ENCODE measurements at places on chromosomes 11 and 22.

DNA sequence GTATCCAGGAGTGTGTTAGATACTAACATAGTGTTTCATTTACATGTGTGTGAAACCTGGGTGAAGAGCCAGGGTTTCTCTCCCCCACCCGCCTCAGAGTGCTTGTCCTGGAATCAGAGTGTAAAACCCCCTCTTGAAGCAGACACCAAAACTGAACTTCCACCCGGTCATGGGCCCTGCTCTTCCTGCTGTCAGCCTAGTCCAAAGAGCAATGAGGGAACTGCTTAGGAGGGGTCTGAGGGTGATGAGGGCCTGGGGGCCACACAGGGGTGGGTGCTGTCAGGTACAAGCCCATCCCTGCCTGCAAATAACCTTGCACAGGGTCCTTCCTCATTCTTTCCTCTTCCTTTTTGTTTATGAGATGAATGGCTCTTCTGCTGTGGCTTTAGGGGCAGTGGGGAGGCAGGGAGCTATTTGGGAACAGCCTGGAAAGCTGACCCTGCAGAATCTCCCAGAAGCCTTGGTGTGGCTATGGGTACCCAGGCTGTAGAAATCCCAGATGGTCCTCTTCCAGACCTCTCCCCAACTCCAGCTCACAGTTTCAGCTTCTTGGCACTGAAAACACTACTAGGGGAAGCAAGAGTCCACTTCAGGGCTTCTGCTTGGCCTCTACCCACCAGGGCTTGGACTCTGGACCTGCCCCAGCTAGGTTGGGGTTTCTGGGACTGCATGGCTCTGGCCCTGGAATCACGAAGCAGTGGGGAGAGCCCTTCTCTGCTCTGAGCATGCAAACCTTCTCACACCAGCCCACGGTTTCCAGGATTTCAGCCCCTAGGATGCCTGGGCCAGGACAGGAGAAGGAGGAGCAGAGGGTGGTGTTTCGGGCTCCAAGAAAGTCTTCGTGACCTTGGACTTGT is 8.5 kb downstream of the BATF2 start:
- no peak for DNase-seq

- no peak for DNase-seq
These were observed 32.4 kb downstream of the GALNT18 start for GRCh38 chr11:11589437-11589836.

GRCh38 chr11:6566704-6567370 is 36.6 kb downstream of the RRP8 start:
- no peak for DNase-seq

DNA sequence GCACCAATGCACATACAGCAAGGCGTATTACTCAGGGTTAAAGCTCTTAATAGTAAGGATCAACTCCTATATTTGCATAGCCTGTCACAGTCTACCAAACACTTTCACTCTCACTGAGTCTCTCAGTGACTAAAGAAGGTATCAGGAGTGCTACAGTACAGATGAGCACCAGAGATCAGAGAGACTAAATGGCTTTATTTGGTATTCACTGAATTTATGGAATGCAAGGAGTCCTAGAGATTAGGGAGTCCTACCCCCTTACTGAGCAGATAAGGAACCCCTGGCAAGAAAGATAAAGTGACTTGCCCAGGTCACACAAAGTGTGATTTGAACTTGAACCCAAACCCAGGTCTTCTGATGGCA is 396.4 kb upstream of the CCDC90B start:
- DNase-seq: no peak

DNA sequence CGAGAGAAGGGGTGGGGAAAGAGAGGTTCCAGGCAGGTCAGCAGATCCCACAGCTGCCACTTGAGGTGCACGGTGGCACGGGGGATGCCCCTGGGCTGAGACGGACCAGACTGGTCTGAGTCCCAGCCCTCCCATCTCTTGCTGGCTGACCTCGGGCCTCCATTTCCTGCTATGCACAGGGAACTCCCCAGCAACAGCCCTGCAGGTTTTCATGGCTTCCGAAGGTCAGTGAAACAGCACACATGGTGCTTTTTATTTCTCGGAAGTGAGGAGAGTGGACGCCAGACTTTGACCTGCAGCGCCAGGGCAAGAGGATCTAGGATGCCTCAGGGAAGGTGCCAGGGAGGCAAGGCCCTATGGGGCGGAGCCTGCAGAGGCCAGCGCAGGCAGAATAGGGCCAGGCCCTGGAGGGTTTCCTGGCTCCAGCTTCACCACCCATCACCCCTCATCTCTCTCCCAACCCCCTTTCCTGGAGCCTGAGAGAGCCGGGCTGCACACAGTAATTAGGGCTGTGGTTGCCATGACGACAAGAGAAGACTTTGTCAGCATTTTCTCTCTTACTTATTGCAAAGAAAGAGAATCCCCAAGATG is 29.5 kb downstream of the SLC22A12 start:
- no peak for DNase-seq

DNA sequence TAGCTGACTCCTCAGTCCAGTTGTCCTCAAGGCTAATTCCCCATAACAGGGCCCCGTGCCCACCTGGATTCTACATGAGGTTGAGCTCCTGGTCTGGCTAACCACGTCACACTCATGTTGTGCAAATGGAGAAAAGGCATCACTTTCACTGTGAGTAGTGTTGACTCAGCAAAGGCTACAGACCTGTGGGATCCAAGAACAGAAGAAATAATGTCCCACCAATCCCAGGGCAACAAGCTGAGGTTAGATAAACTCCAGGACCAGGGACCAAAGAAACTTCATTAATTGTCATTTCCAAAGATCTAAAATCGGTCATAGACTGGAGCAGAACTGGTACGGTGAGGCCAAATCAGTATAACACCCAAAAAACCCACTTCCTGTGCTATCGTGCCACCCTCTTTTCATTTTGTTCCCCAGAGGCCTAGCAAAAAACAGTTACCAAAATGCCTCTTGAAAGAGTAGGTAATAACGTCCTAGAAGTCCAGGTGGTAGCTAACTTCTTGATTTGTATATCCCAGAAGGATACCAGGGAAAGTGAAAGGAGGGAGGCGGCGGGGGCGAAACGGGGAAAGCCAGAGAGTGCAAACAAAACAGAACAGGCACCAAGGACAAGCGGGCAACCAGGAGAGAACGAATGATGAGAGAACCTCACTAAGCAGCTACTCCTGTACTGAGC is 1.4 kb downstream of the PCSK7 start:
- no peak for DNase-seq

- DNase-seq: no peak
These were observed 397 bp downstream of the OR52N2 start for GRCh38 chr11:5809122-5809519.

- DNase-seq: no peak
These were observed 354.4 kb downstream of the SOX6 start for GRCh38 chr11:16001899-16002426.

- no peak for DNase-seq
These were observed 17.9 kb upstream of the ZC3H12C start for GRCh38 chr11:110075105-110075846.

DNA sequence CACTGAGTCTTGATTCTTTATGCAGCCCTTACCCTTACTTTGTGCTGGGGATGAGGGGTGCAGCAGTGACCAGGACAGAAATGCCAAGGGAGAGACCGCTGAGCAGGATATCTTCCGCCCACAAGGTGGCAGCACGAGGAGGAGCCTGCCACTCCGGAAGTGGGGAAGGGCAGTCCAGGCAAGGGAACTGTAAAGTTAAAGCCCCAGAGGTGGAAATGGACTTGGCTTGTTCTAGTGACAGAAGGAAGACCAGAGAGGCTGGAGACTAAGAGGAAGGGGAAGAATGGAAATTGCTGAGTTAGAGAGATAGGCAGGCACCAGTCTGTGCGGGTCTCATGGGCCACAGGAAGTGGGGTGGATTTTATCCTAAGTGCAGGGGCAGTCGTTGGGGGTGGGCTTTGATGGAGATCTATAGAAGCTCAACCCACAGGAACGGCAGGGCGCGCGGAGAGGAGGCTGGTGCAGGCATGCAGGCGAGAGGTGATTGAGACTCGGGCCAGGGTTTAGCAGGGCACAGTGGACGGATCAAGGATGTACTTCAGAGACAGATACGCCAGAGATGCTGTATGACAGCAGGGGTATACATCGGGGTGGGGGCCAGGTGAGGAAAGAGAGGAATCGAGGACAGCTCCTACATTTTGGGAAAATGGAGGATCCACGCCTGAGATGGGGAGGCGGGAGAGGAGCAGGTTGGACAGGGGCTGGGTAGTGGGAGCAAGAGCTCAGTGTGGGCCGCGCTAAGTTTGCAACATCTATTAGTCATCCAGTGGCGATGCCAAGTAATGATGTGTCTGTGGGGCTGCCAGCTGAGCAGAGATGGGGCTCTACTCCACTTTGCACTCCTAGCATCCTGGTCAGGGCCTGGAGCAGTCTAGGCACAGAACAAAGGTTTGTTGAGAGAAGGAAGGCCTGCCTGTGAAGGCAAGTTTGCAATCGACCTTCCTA is 3.3 kb upstream of the GRK2 start:
- DNase-seq: peak; percentile 19

- no peak for DNase-seq
These were observed at the start of gene UPK3A for GRCh38 chr22:45284705-45285262. Gene UPK3A, plus strand, starts transcription at chr22:45284949. Its CDS starts 65 bp downstream, at chr22:45285014.

DNA sequence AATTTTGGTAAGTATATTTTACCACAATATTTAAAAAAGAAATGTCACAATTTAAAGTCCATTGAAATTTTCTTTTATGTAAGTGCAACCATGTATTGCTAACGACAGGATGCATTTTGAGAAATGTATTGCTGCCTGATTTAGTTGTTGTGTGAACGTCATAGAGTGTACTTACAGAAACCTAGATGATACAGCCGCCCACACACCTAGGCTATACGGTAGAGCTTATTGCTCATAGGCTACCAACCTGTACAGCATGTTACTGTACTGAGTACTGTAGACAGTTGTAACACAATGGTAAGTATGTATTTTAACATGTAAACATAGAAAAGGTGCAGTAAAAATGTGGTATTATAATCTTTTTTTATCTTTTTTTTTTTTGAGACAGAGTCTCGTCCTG is 48.1 kb downstream of the CBL start:
- no peak for DNase-seq

GRCh38 chr22:19139974-19140373 is 4.5 kb downstream of the ESS2 start:
- no peak for DNase-seq

DNA sequence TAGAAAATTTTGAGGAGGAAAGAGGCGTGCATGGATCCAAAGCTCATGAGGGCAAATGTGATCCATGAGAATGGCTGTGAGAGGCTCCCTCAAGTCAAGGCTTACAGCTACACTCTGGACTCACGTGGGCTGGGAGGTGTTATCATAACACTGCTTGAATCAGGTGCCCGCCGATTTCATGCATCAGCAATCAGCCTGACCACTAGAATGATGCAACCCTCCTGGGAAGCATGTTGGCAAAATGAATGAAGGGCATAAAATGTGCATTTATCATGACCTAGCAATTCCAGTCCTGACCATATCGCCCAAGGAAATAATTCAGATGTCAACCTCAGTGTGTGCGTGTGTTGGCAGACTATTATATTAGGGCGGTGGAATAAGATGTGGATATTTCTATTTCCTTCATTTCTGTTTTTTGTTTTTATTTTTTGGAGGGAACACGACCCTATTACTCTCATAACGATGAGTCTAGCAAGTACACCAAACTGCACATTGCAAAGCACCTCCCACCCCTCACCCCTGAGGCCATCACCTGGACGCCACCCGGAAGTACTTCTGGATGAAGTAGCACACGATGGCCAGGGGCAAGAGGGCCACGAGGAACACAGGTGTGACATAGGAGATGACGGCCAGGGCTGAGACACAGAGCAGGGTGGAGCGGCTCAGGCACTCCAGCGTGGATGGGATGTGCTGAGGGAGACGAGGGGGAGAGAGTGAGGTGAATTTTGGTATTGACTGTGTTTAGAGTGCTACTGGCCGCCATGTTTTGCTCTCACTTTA is 15.7 kb upstream of the KCNJ11 start:
- no peak for DNase-seq

GRCh38 chr11:127044535-127044934 is 44.0 kb upstream of the KIRREL3 start:
- DNase-seq: no peak

DNA sequence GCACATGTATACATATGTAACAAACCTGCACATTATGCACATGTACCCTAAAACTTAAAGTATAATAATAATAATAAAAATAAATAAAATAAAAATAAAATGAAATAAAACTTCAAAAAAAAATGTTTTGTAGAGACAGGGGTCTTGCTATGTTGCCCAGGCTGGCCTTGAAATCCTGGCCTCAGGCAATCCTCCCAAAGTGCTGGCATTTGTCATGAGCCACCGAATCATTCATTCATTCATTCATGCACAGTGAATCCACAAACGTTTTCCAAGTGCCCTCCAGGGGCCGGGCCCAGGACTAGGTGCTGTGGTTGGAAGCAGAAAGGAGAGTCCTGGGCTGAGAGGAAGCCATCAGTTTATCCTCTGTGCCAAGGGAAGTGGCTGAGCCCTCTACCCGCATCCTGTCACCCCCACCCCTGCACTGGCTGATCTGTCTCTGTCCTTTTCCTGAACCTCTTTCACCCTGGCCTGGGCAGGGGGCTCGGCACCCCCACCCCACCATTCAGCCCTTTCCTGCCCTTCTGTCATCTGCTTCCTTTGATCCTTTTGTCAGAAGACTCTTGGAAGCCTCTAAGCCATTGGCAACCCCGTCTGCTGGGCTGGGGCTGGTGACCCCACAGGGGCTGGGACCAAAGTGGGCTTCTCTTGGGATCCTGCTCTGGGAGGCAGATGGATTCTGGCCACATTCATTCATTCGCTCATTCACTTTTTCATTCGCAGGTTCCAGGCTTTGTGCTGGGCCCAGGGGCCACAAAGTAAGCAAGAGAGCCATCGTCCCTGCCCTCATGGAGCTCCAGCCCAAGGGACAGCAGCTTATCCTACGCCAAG is 84.3 kb downstream of the IGLL1 start:
- no peak for DNase-seq

DNA sequence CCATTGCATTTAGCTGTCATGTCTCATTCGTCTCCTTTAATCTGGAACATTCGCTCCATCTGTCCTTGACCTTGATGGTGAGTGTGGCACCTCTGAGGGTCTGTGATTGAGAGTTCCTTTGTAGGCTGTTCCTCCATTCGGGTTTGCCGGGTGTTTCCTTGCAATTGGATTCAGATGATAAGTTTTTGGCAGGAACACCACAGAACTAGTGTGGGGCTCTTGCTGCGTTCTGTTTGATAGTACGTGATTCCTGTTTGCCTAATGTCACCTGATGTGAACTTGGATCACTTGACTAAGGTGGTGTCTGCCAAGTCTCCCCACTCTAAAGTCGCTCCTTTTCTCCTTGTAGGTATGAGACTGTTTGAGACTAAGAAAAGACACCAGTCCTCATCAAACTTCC is 109.7 kb upstream of the TMEM45B start:
- DNase-seq: no peak

- DNase-seq: no peak
These were observed 14.2 kb downstream of the AP5B1 start for GRCh38 chr11:65766535-65766934.

- DNase-seq: peak; percentile 24
These were observed 64.2 kb downstream of the KREMEN1 start for GRCh38 chr22:29136782-29137700.
